ENCODE measurements at places on chromosomes 4 and X. TPM values are rescaled to one million over a fixed set of nuclear protein-coding genes. Genes with fewer than 3 reads are reported as not detected.

GRCh38 chr4:4490041-4490440 is 51.8 kb downstream of the STX18 start:
- H3K27me3 ChIP-seq = no peaks in the 10 kb centered on the region
- no peak for DNase-seq
- no peak overlapping the region for H3K4me3 ChIP-seq

The HS6ST2 gene
- polyA plus RNA-seq = not detected

The CENPE gene
- not detected for polyA plus RNA-seq

The NAP1L2 gene
- polyA plus RNA-seq = 2.9 TPM

The SNCA gene
- 0.70 TPM for polyA plus RNA-seq

DNA sequence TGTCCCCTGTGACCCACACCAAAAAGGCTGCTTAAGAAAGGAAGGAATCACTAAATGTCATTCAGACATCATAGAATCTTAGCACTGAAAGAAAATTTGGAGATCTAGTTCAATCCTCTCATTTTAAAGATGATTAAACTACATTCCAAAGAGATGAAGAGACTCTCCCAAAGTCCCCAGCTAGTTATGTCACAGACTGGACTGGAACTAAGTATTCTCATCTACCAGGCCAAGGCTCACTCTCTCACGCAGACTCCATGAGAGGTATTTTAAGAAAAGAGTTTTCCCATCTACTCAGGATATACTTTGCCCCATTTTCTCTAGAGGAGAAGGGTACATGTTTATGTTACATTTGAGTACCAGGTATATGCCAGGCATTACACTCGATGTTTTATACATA is 6.9 kb downstream of the FABP2 start:
- no peak overlapping the region for H3K4me3 ChIP-seq
- no peaks in the 10 kb centered on the region for H3K27me3 ChIP-seq
- DNase-seq = no peak
- H3K4me1 ChIP-seq = no peaks in the 10 kb centered on the region

The DMP1 gene
- not detected for polyA plus RNA-seq

The GABRQ gene
- not detected for polyA plus RNA-seq

DNA sequence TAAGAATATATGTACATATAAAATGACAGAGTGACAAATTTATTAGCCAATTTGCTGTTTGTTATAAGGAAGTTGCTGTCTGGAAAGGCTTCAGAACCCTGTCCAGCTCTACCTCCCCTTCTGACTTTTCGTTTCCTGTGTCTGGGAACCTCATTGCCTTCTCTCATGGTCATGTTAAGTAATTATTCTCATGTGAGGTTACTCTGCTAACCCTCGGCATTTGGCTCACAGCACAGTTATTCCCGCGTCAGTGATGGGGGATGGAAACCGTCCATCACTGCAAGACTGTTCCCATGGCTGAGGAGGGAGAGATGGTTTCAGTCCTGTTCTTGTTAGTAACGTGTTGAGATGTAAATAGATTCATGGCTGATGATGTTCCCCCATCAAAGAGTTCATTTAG is 11.9 kb downstream of the EDNRA start:
- no peak overlapping the region for H3K4me3 ChIP-seq
- DNase-seq = no peak
- no peak overlapping the region for H3K27ac ChIP-seq
- H3K4me1 ChIP-seq = no peaks in the 10 kb centered on the region
- no peaks in the 10 kb centered on the region for H3K36me3 ChIP-seq
- H3K27me3 ChIP-seq = no peaks in the 10 kb centered on the region

DNA sequence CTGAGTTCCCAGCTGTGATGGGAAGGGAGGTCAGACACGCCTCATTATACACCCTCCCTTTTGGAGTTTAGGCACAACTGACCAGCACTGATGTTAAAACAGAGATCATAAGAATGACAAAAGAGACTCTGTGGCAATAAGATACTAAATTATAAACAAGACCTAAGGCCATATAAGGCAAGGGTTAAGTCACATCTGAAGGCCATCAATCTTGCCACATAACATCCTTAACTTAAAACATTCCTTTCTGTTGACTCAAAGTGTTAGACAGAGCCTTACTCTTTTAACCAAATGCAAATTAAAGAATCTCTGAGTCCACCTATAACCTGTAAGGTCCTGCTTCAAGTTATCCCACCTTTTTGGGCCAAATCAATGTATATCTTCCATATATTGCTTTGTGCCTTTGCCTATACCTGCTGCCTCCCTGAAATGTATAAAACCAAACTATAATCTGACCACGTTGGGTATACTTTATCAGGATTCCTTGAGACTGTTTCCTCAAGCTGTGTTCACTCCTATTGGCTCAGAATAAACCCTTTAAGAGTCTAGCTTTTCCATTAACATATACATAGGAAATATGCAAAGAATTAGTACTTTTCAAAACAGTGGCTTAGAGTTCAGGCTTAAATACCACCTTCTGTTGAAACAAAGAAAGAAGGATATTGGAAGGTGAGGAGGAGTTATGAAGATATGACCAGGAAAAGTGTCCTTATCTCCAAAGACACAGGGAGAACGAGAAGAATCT is 214.4 kb upstream of the PPP1R2C start:
- no peaks in the 10 kb centered on the region for H3K36me3 ChIP-seq
- no peak overlapping the region for H3K27ac ChIP-seq
- no peaks in the 10 kb centered on the region for H3K27me3 ChIP-seq

DNA sequence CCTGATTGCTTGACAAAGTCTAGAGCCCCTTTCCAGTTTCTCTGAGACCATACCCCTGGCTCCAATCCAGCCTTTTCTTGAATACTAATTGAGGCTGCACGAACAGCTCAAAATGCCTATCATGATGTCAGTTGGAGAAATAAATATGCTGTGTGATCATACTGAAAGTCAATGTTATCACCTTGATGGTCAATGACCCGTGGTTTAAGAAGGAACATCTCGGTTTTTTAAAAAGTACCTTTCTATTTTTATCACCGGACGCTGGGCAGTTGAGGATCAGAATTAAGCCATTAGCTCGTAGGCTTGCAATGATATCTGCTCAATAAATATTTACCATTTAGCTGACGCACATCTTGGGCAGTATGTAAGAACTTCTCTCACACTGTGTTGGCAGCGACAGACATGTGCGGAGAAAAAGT is 852 bp upstream of the WDR44 start:
- H3K4me3 ChIP-seq = peak overlapping the region; percentile 17
- peak overlapping the region; percentile 84 for H3K27ac ChIP-seq
- no peaks in the 10 kb centered on the region for H3K36me3 ChIP-seq

The DGKK gene
- not detected for polyA plus RNA-seq

GRCh38 chr4:18608908-18609533 is 587.5 kb upstream of the LCORL start:
- no peaks in the 10 kb centered on the region for H3K4me1 ChIP-seq
- H3K27ac ChIP-seq = no peak overlapping the region
- no peak overlapping the region for H3K4me3 ChIP-seq
- no peak for DNase-seq
- H3K27me3 ChIP-seq = no peaks in the 10 kb centered on the region

The DDX53 gene
- not detected for polyA plus RNA-seq

DNA sequence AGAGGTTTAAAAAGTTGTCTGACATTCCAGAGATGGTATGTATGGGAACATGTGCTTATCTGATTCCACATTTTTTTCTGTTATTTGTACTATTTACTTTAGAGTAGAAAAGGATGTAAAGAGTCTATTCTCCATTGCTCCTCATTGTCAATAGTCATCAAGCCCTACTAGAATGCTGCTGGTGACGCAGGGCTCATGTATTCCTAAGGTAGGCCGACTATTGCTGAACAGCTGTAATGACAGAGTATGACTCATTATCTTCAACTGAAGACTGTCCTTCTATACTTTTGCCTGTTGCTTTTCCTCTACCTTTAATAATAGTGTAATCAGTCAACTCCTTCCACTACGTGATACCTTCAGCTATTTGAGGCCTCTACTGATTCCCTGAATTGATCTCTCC is 509.1 kb upstream of the NR3C2 start:
- H3K4me1 ChIP-seq = no peaks in the 10 kb centered on the region
- no peak for DNase-seq
- no peak overlapping the region for H3K4me3 ChIP-seq
- H3K27me3 ChIP-seq = no peaks in the 10 kb centered on the region
- no peak overlapping the region for H3K27ac ChIP-seq

The SLC7A11 gene
- not detected for polyA plus RNA-seq

GRCh38 chr4:34417160-34417559 is 1827.2 kb downstream of the ARAP2 start:
- H3K27ac ChIP-seq = no peak overlapping the region
- H3K4me3 ChIP-seq = no peak overlapping the region
- H3K27me3 ChIP-seq = no peaks in the 10 kb centered on the region
- no peaks in the 10 kb centered on the region for H3K4me1 ChIP-seq
- no peak for DNase-seq

DNA sequence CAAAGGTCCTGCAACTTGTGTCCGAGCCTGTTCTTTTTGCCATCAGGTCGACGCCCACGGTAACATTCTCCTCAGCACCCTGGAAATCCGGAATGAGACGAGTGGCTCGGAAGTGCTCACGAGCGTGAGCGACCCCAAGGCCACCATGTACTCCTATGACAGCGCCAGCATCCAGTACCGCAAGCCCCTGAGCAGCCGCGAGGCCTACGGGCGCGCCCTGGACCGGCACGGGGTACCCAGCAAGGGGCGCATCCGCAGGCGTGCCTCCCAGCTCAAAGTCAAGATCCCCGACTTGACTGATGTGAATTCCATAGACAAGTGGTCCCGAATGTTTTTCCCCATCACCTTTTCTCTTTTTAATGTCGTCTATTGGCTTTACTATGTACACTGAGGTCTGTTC is 37.9 kb downstream of the COMMD8 start:
- no peak for DNase-seq
- H3K27me3 ChIP-seq = no peaks in the 10 kb centered on the region
- H3K4me3 ChIP-seq = no peak overlapping the region
- no peak overlapping the region for H3K27ac ChIP-seq
- H3K36me3 ChIP-seq = no peaks in the 10 kb centered on the region

The SLC16A2 gene
- not detected for polyA plus RNA-seq

The HS3ST1 gene
- polyA plus RNA-seq = not detected

The MAOB gene
- not detected for polyA plus RNA-seq

DNA sequence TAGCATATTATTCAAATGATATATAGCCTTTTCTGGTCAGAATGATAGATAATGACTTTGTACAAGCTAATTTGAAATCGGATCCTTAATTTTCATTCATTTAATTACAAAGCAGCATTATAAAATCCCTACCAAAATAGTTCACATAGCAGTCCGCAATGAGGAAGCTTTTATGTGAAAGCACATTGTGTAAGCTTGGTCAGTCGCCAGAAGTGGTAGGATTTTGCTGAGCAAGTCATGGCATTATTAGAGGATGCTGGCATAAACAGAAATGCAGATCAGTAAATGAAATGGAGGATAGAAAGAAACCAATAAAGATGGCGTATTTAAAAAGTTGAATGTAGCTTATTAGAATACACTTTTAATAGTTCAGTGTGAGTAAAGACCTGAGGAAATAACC is 93.2 kb upstream of the DIAPH2 start:
- H3K27me3 ChIP-seq = no peaks in the 10 kb centered on the region
- DNase-seq = no peak
- H3K27ac ChIP-seq = no peak overlapping the region
- H3K36me3 ChIP-seq = no peaks in the 10 kb centered on the region

DNA sequence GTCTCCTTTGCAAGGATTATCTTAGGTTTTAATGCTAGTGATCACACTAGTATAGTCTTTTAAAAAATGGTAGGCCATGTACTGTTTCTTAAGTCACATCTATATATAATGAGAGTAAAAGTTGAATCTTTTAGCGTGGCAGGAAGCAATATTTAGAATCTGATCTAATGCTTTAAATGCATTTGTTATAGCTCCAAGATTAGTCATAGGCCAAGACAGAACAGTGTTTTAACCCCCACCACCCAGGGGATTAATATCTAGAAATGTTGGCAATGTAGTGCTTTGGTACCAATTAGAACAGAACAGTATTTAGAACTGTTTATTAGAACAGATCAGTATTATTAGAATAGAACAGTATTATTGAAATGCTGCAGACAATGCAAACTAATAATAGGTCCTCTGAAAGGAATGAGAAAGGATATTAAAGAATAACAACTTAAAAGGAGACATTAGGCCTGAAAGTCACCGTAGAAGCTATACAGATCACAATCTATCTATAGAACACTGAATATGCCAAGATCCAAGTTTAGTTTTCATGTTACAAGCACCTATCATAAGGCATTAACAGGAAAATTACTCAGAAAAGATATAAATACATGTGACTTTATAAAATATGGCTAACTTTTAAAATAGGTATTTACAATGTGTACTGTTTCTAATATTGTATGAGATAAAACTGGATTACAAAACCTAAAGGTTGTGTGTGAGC is 146.2 kb downstream of the NPNT start:
- H3K36me3 ChIP-seq = no peaks in the 10 kb centered on the region
- no peak overlapping the region for H3K4me3 ChIP-seq
- no peak for DNase-seq
- H3K27me3 ChIP-seq = no peaks in the 10 kb centered on the region
- no peak overlapping the region for H3K27ac ChIP-seq

- no peak overlapping the region for H3K27ac ChIP-seq
- H3K27me3 ChIP-seq = no peaks in the 10 kb centered on the region
- no peak overlapping the region for H3K4me3 ChIP-seq
- no peaks in the 10 kb centered on the region for H3K4me1 ChIP-seq
- DNase-seq = no peak
- H3K36me3 ChIP-seq = no peaks in the 10 kb centered on the region
These were observed 225.4 kb downstream of the PCDH7 start for GRCh38 chr4:30945586-30945985.

- no peaks in the 10 kb centered on the region for H3K36me3 ChIP-seq
- H3K27ac ChIP-seq = no peak overlapping the region
- no peak for DNase-seq
- peaks cover 14% of the 10 kb centered on the region for H3K4me1 ChIP-seq
- no peaks in the 10 kb centered on the region for H3K27me3 ChIP-seq
- H3K4me3 ChIP-seq = no peak overlapping the region
These were observed 66.1 kb upstream of the WDR1 start for GRCh38 chr4:10182446-10183424.
